ENCODE measurements at places on chromosomes 2 and 18. TPM values are rescaled to one million over a fixed set of nuclear protein-coding genes. Genes with fewer than 3 reads are reported as not detected.

- no peaks in the 10 kb centered on the region for H3K36me3 ChIP-seq
- H3K4me3 ChIP-seq = no peak overlapping the region
- no peak overlapping the region for H3K27ac ChIP-seq
- peaks cover 18% of the 10 kb centered on the region for H3K27me3 ChIP-seq
- H3K4me1 ChIP-seq = peaks cover 9% of the 10 kb centered on the region
Measured at GRCh38 chr18:52451851-52452250, 111.9 kb downstream of the DCC start.

DNA sequence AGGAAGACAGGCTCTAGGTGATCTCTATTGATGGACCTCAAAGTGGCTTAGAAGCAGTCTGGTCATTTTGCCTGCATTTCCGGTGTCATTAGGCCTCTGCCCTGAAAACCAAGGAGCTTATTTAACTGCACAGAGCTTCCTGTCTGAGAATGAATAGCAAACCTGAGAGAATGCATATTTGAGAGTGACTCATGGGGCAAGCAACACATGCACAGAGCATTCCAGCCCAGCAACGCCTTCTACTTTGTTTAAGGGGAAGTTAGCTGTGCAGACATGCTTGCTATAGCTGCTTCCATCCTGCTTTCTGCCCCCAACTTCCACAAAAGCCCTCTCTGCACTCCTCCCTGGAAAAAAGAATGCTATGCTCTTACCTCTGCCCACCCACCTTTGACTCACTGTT is 232.8 kb downstream of the GRB14 start:
- no peak overlapping the region for H3K27ac ChIP-seq
- H3K4me3 ChIP-seq = no peak overlapping the region
- no peak for DNase-seq
- peaks cover 18% of the 10 kb centered on the region for H3K4me1 ChIP-seq

- H3K27ac ChIP-seq = no peak overlapping the region
- H3K36me3 ChIP-seq = no peaks in the 10 kb centered on the region
- H3K4me3 ChIP-seq = no peak overlapping the region
Measured at GRCh38 chr2:28367667-28368356, 24.8 kb upstream of the FOSL2 start.

- H3K27me3 ChIP-seq = no peaks in the 10 kb centered on the region
- H3K27ac ChIP-seq = no peak overlapping the region
- H3K4me3 ChIP-seq = no peak overlapping the region
- no peak for DNase-seq
Measured at GRCh38 chr2:101625387-101625786, 72.1 kb upstream of the MAP4K4 start.

DNA sequence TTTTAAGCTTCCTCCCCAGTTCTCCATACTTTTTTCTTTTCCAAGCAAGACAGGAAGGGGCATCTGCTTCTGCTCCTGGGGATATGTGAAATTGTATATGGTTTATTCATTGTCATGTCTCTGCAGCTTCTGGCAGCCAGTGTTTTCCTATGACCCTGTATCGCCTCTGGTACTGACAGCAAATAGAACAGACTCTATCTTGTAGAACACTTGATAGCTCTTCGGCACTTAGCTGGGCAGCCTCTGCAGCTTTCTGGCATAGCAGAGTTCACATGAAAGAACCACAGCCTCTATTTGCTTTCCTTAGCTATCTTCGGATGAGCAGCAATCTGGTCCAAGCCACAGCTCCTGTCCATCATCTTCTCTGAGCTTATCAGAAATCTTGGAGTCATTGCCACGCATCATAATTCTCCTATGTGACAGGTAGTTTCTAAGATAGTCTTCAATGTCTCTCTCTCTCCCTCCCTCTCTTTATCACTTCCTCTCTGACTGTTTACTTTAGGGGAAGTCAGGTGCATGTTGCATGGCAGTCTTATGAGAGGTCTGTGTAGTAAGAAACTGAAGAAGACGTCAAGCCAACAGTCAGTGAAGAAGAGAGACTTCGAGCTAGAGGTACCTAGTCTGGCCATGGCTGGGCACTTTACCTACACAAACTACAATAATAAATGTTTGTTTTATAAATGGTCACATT is 627.7 kb upstream of the CDH2 start:
- DNase-seq = no peak
- peaks cover 7% of the 10 kb centered on the region for H3K36me3 ChIP-seq
- peaks cover 4% of the 10 kb centered on the region for H3K27me3 ChIP-seq
- H3K4me1 ChIP-seq = no peaks in the 10 kb centered on the region
- no peak overlapping the region for H3K4me3 ChIP-seq

DNA sequence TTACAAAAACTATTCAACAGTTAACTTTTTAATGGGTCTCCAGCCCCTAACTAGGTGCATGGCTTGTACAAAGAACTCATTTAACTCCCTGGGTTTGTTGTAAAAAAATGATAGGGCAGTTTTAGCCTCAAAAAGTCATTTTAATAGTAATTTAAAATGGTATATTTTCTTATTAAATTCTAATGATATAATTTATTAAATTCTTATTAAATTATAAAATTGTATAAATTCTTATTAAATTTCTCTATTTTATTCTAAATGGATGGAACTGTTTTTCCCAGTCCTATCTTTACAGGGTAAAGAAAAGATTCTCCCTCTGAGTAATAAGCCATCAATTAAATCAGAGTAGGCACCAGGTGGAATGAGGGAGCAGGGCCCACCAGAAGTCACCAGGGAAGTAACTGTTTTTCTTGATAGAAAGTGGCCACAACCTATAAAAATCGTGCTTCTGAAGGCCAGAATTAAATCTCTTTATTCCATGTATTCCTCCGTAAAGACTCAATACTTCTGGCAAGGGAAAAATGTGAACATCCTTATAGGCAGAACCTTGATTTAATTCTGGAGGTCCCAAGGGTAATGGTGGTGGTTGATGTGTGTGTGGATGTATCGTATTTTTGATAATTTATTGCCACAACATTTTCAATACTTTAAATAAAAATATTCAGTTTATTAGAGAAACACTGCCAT is 814 bp downstream of the FKBP7 start:
- H3K4me3 ChIP-seq = peak overlapping the region; percentile 94
- peak overlapping the region; percentile 99 for H3K27ac ChIP-seq
- H3K4me1 ChIP-seq = peaks cover 43% of the 10 kb centered on the region
- H3K27me3 ChIP-seq = no peaks in the 10 kb centered on the region
- no peak for DNase-seq

- H3K27ac ChIP-seq = no peak overlapping the region
- H3K4me1 ChIP-seq = peaks cover 14% of the 10 kb centered on the region
- H3K36me3 ChIP-seq = no peaks in the 10 kb centered on the region
- H3K27me3 ChIP-seq = peaks cover 24% of the 10 kb centered on the region
- DNase-seq = no peak
- no peak overlapping the region for H3K4me3 ChIP-seq
Measured at GRCh38 chr18:59718108-59718463, 20.9 kb upstream of the CCBE1 start.

DNA sequence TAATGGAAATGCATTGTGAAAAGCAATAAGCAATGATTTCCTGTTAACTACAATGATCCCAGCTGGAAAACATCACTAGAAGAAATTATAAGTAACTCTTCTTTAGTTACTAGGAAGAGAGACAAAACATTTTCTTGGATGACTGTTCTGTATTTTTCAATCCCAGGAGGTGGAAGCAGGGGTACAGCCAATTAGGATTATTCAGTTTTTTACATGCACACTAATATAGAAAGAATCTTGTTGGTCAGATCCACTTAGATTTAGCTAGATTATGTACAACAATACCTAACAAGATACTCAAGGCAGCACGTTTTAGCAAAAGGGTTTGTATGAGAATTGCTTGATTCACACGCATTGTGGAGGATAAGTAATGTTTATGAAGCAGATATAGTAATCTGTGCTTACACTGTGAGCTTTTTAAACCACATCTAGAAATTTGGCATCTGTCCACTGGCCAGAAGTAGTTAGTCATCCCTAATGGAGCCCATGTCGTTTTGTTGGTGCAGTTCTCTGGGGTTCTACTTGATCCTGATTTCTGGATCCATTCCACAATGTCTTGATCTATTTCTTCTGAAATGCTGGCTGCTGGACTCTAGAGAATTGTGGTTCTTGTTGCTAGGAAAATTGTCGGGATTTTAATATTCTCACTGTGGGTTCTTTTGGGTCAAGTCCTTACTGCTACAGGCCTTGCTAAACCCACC is 199.7 kb downstream of the ADCYAP1 start:
- H3K4me1 ChIP-seq = no peaks in the 10 kb centered on the region
- no peak for DNase-seq
- H3K27ac ChIP-seq = no peak overlapping the region
- no peak overlapping the region for H3K4me3 ChIP-seq

DNA sequence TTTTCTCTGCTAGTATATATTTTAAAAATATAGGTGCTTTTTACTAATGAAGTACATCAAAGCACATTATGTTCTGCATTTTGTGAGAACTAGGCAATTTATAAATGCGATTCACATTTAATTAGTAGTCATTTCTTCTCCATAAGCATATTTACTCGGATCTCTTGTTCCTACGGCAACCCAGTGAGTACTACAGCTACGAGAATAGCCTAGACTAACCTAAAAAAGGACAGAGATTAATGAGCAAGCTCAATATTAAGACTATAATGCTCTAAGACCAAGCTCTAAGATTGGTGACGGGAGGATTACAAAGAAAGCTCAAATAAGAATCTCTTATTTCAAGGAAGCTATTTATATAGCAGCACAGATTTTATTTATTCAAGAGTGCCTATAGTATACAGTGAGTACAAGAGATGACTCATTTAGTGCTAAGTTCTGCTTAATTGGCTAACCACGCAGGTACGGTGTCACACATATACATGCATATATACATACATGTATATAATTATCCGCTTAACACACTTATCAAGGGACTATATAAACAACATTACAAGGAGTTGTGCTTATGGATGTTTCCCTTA is 364.7 kb downstream of the GPD2 start:
- H3K4me3 ChIP-seq = no peak overlapping the region
- H3K27ac ChIP-seq = no peak overlapping the region
- H3K27me3 ChIP-seq = peaks cover 2% of the 10 kb centered on the region
- no peaks in the 10 kb centered on the region for H3K36me3 ChIP-seq

- H3K27me3 ChIP-seq = no peaks in the 10 kb centered on the region
- no peak for DNase-seq
- H3K4me1 ChIP-seq = peaks cover 23% of the 10 kb centered on the region
- peaks cover 18% of the 10 kb centered on the region for H3K36me3 ChIP-seq
- H3K27ac ChIP-seq = no peak overlapping the region
Measured at GRCh38 chr2:226838722-226839121, 2.9 kb downstream of the RHBDD1 start.

GRCh38 chr2:177460973-177461585 is 68.5 kb downstream of the AGPS start:
- H3K4me3 ChIP-seq = no peak overlapping the region
- no peak overlapping the region for H3K27ac ChIP-seq
- DNase-seq = no peak

DNA sequence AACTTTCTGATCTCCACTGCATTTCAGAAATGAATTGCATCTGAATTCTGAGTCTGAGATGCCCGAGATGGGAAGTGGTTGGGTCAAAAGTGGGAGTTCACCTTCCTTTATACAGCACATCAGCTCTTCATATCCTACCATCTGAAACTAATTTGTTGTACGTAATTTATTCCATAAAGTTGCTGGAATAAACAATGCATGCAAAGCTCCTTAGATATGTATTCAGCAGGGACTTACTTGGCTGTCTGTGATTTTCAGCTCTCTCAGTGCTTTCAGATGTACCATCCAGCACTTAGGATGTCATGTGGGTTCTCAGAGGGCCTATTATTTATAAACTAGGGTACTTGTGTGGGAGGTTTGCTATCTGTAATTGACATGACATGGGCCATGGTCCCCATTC is 46.9 kb upstream of the EFEMP1 start:
- H3K27me3 ChIP-seq = peaks cover 16% of the 10 kb centered on the region
- no peak for DNase-seq
- no peaks in the 10 kb centered on the region for H3K36me3 ChIP-seq
- no peak overlapping the region for H3K4me3 ChIP-seq

DNA sequence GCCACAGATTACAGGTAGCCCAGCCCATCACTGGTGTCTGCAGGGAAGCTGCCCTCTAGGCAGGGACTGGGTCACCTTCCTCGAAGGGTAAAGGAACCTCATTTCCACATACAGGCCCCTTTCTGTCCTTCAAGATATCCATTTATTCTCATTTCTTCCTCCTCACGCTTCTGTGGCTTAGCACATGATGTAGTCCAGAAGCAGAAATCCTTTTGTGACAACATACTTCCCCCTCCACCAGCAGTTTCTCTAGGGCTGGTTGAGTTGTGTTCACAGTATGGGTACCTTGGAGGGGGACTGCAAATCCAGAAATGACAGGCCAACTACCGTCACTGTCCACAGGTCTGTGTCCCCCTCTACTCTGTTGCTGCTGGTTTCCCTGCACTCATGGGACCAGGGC is 364.9 kb downstream of the ANAPC1 start:
- H3K4me3 ChIP-seq = no peak overlapping the region
- DNase-seq = no peak
- H3K27me3 ChIP-seq = no peaks in the 10 kb centered on the region
- H3K36me3 ChIP-seq = no peaks in the 10 kb centered on the region

GRCh38 chr2:205235434-205235833 is 446.9 kb upstream of the NRP2 start:
- H3K4me1 ChIP-seq = no peaks in the 10 kb centered on the region
- no peak for DNase-seq
- H3K36me3 ChIP-seq = no peaks in the 10 kb centered on the region

DNA sequence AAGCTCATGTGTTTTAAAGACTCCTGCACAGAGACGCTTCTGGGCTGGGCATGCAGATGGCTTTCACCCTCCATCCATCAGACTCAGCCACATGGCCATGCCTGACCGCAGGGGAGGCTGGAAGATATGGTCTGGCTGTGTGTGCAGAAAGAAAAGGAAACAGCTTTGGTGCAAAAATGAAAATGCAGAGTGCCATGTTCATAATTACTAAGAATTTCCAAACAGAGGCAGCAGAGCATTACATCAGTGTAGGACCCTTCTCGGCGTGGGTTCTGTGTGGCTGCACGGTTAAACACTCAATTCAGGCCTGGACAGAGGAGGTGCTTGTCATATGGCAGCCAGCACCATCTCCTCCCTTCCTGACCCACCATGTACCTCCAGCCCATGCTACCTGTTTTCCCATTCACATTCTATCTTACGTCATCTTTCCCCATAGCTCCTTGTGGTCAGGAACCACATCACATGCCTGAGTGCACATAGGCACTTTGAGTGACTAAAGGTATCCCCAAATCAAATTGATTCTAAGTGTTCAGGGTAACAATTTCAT is 200.3 kb upstream of the ID2 start:
- H3K36me3 ChIP-seq = no peaks in the 10 kb centered on the region
- H3K4me1 ChIP-seq = peaks cover 10% of the 10 kb centered on the region
- no peaks in the 10 kb centered on the region for H3K27me3 ChIP-seq
- H3K27ac ChIP-seq = no peak overlapping the region
- H3K4me3 ChIP-seq = no peak overlapping the region

GRCh38 chr2:177264209-177264692 is 276 bp downstream of the NFE2L2 start:
- peak overlapping the region; percentile 47 for H3K27ac ChIP-seq
- H3K36me3 ChIP-seq = no peaks in the 10 kb centered on the region
- H3K27me3 ChIP-seq = no peaks in the 10 kb centered on the region
- peak; percentile 62 for DNase-seq
- H3K4me3 ChIP-seq = peak overlapping the region; percentile 59
- peaks cover 52% of the 10 kb centered on the region for H3K4me1 ChIP-seq

Gene DAPL1
- not detected for total RNA-seq

Gene TMEM17
- 4.7 TPM for total RNA-seq

Gene CNTNAP5
- 0.29 TPM for total RNA-seq

Gene CENPA
- total RNA-seq = 8.8 TPM

Gene MTLN
- 7.6 TPM for total RNA-seq

Gene RAB6C
- total RNA-seq = 0.16 TPM

Gene B4GALT6
- 46.3 TPM for total RNA-seq

Gene CTLA4
- not detected for total RNA-seq

Gene DNAH7
- 0.71 TPM for total RNA-seq

Gene CYS1
- 1.4 TPM for total RNA-seq

Gene HOXD3
- total RNA-seq = 1.1 TPM
